Stimulated activated CD4-positive, alpha-beta T cell treated with anti-CD3 and anti-CD28 coated beads, Interleukin-15, amount 100 ng/mL, for 24 hours (primary cell): ENCODE measurements at places on chromosomes 7 and 10.

DNA sequence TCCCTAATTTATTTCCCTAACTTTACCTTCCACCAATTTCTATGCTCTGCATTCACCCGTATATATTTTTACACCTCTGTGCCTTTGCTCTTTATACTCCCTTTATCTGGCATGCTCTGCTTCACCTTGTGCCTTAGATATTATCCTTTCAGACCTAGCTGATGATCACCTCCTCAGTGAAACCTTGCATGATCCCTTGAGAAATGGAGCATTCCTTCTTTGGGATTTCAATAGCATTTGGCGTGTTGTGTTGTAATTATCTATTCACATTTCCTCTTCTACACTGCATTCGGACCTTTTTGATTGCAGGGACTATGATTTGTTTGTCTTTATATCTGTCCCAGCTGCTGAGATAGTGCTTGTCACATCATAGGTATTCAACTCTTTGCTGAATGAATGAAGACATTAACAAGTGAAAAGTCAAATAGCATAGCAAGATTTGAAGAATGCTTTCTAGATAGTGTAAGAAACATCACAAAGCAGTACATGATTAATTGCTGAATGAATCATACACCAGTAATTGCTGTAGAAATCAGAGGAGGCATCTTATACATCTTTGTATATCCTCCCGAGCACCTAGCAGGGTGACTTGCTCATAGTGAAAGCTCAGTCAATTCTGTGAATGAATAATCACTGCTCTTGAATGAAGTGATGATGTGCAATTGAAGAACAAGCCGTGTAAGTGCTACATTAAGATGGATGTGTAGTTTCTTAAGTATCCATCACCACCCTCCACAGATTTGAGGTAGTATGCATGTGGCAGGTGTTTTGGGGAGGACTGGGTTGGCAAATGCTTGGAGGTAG, 2.0 kb upstream of the TM9SF3 start:
- DNase-seq: peak; percentile 47

- no peak for DNase-seq
These were observed 92.6 kb downstream of the DGKI start for GRCh38 chr7:137753948-137754851.

- no peak for DNase-seq
These were observed 8.6 kb downstream of the MUC3A start for GRCh38 chr7:100957832-100958421.

DNA sequence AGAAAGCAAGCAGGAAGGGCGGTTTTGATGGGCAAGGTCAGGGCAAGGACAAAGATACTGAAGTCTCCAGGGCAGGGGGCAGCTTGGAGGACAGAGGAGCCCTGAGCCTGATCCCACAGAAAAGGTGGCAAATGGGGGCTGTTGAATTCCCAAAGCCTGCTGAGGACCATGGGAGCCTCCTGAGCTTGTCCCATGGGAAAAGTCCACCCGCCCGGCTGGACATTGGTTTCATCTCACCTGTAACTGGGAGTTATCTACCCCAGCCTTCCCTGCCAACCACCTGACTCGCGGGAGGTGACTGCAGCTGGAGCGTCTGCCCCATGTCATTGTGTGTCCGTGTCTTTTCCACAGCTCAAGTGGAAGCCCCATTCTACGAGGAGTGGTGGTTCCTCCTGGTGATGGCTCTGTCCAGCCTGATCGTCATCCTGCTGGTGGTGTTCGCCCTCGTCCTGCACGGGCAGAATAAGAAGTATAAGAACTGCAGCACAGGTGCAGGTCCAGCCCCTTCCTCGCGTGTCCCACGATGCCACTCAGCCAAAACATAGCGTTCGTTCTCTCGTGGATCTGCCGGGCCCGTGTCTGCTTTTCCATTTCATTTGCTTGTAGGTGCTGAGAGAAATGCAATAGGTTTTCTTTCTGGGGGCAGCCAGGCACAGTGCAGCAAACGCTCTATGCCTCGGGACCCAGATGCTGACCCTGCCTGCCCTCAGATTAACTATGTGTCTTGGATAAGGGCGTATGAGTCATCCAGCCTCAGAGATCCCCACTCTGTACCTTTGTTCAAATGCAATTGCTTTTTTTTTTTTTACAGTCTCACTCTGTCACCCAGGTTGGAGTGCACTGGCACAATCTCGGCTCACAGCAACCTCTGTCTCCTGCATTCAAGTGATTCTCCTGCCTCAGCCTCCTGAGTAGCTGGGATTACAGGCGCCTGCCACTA, 444.5 kb upstream of the FOXK1 start:
- no peak for DNase-seq

GRCh38 chr7:116443646-116444045, 55.9 kb upstream of the CAV2 start:
- DNase-seq: no peak

- no peak for DNase-seq
These were observed 52.3 kb upstream of the MYL10 start for GRCh38 chr7:101681170-101682007.

GRCh38 chr10:96250349-96250748, 21.0 kb downstream of the BLNK start:
- DNase-seq: no peak

- DNase-seq: no peak
These were observed 33.5 kb downstream of the COL13A1 start for GRCh38 chr10:69835233-69835632.

- DNase-seq: no peak
These were observed 6.1 kb upstream of the PKD1L1 start for GRCh38 chr7:47954231-47954911.

DNA sequence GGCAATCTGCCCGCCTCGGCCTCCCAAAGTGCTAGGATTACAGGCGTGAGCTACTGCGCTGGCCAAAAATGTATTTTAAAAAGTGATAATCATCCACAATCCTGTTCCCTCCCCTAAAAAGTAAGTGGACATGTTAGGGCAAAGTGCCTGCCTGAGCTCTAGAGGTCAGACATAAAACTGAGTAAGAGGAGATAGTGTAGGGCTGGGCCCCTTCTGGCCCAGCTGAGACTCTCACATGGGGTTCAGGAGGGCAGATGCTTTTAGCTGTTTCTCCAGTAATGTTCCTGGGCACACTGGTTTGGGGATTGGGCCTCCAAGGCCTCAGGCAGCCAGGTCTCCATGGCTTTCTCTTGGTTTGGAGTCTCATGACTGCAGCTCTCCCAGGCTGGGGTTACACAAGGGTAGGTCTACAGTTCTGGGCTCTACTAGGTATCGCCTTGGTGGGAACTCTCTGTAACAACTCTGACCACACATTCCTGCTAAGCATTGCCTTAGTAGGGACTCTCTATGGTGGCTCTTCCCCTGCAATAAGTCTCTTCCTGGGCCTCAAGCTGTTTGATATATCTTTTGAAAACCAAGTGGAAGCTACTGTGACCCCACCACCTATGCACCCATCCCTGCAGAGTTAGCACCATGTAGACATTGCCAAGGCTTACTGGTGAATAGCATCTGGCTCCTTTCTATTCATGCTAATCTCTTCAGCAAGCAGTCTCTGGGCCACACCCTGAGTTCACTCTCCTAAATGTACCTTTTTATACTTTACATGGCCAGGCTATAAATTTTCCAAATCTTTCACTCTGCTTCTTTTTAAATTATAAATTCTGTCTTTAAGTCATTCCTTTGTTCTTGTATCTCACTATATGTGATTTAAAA, 6.9 kb upstream of the NUDCD3 start:
- no peak for DNase-seq

GRCh38 chr7:30348083-30348560, 63.7 kb downstream of the ZNRF2 start:
- DNase-seq: peak; percentile 49

- DNase-seq: no peak
These were observed 233.3 kb upstream of the FOXP2 start for GRCh38 chr7:114181280-114181679.
